ENCODE measurements at places on chromosomes 1 and 21.

- no peak for DNase-seq
These were observed 103.0 kb upstream of the ETV3 start for GRCh38 chr1:157241185-157241538.

DNA sequence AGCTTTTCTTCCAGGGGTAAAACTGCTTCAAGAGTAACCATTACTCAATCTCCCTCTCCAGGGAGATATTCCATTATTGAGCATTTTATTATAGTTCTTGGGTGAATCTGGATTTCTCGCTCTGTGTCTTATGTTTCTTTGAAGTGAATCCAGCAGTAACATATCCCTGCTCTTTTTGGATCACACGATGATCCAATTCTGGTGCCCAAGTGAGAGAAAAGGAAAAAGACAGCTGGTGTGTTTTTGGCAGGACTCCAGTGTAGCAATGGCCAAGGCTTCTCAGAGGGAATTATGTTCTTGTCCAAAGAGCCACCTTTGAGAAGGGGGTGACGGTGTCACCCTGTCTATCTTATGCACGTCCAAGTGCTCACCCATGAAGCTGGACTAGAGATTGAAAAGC is 140.3 kb upstream of the ERRFI1 start:
- DNase-seq, result no peak

DNA sequence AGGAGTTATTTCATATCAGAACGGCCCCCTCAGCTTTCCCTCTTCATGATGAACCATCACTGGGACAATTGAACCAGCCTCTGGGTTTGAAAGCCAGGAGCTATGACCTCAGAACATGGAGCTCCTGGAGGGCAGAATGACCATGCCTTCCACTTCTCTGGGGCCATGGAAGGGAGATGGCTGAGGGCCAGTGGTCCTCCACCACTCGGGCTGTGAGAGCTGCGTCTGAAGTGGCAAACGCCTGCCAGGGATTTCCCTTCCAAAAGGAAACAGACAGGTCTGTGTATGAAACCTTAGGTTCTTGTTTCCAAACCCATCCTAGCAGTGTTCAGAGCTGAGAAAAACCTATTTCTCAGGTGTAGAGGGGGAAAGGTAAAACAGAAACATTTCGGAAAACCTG is 22.5 kb downstream of the PKP1 start:
- no peak for DNase-seq

DNA sequence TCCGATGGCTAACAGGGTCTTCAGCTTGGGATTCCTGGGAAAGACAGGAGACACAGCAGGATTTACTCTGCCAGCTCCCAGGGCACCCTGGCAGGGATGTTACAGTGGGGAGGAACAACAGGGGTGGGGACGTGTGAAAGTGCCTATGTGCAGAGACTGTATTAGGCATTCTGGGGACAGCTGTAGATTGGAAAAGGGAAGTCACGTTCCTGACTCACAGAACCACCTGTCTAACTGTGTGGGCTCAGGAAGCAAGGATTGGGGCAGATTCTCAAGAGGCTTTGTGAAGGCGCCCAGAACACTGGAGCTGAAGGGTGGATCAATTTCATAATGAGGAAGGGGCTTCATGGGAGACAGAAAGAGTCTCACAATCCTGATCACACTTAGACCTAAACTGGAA is 4.4 kb downstream of the CHIT1 start:
- no peak for DNase-seq

- no peak for DNase-seq
These were observed 3.5 kb upstream of the MKNK1 start for GRCh38 chr1:46607345-46608130.

DNA sequence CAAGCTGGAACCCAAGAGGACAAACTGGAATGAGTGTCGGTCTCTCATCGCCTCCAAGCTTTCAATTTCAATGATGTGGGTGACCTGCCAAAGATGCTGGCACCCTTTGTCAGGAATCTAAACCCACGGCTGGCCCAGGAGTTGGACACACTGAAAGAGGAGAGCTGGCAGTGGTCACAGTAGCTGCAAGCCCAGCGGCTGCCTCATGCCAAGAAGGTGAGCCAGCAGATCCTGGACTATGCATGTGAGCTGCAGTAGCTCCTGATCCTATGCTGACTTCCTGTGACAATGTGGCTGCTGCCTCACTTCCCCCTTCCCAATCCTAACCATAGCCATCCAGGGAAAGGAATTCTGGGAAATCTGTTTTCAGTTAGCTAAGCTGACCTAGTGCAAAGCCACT is 117.0 kb upstream of the VAV3 start:
- no peak for DNase-seq

- no peak for DNase-seq
These were observed 58.5 kb downstream of the RGS21 start for GRCh38 chr1:192375306-192375705.

- DNase-seq, result no peak
These were observed 18.7 kb upstream of the FAM43B start for GRCh38 chr1:20533635-20534034.

DNA sequence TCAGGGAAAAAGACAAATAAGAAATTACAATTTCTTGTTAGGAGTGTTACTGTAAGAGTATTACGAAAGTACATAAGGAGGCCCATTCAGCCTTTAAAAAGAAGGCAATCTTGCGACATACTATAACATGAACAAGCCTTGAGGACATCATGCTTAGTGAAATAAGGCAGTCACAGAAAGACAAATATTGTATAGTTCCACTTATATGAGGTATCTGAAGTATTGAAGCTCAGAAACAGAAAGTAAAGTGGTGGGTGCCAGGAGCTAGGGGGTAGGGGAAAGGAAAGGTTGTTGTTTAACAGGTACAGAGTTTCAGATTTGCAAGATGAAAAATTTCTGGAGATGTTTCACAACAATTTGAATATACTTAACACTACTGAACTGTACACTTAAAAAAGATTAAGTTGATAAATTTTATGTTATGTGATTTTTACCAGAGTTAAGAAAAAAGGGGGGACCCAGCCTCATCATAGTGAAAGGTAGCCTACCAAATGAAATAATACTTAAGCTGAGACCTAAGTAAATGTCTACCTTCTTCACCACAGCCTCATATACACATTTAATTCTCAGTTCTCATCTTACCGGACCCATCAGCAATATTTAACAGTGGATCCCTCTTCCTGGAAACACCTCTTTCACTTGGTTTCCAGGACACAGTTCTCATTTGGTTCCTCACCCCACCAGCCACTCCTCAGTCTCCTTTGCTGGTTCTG is 19.5 kb downstream of the USP24 start:
- DNase-seq, result no peak

DNA sequence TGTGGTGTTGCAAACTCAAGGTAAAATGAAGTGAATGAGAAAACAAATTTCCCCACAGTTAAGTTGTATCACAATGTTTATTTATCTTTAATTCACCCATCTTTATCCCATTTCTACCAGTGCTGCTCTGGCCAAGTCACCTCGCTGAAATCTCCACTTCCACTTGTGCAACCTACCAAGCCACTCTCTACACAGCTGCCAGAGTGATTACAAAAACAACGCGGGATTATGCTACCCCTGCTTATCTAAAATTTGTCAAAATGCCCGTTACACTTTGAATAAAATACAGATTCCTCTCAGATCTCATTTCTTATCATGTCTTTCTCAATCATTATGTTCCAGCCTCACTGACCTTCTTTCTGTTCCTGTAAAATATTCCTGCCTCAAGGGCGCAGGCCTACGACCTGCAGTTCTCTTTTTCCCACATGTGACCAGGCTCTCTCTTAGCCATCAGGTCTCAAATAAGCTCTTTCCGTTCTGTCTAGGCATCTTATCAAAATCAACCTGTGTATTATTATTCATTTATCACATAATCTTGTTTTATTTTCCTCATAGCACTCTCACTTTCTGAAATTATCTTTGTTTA is 95.6 kb downstream of the NTMT2 start:
- DNase-seq, result no peak

- DNase-seq, result no peak
These were observed 164.5 kb upstream of the ETV3 start for GRCh38 chr1:157302724-157303123.

DNA sequence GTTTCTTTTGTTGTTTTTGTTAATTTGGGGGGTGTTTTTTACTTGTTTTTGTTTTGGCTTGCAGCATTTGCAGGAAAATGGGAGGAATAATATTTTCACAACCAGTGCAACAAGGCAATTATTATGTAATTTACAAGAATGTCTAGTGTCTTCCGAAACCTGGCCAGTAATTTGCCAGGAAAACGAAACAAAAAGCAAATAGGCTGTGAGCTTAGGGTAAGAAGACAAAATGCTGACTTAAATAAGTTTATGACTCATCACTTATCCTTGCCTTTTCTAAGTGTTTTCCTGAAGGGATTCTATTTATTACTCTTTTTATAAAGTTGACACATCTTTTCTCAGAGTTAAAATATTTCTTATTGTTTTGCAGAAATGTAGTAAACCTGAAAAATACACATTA is 49.8 kb downstream of the KCNT2 start:
- no peak for DNase-seq

DNA sequence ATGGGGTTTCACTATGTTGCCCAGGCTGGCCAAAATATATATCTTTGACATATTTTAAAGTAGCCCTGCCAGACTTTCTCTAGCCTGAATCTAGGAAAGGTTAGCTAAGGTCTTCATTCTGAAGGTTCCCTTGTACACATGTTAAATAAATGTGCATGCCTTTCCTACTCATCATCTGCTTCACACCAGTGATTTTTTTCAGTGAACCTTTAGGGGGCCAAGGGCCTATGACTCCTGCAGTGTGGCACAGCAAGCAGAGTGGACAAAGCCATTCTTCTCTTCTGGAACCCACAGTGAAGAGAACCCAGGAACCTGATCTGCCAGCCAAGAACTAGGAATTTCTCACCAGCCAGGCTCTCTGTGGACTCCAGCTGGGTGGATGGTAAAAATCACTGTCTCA is 22.9 kb downstream of the CBR1 start:
- no peak for DNase-seq

- DNase-seq, result no peak
These were observed 96.5 kb upstream of the CD34 start for GRCh38 chr1:208007319-208007937.

DNA sequence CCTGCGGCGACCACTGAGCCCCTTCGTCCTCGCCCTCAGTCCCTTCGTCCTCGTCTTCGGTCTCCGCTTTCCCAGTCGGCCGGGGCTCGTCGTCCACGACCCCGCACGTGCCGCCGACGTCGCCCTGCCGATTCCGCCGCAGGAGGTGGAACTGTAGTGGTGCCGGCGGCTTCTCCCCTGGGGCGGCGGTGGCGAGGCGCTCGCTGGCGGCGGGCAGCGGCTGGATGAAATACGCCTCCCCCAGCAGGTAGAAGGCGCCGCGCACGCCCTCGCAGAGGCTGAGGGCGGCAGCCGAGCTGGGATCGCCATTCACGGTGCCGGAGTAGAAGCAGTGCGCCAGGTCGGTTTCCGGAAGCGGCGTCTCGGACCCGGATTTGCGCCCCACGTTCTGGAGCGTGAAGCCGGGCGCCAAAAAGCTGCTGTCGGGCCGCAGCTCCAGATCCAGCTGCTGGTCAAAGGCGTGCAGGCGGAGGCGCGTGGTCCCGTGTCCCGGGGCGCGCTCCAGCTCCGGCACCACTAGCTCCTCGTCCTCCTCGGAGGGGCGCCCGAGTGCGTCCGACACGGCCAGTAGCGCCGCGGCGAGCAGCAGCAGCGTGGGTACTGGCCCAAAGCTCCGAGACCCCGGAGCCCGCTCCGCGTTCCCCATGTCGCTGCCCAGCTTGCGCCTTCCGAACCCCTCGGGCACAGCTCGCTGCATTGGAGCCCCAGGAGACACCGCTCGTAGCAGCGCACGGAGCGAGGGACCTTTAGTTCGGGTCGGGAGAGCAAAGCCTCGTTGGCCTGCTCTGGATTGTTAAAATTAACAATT is 747 bp downstream of the ADAMTS1 start:
- DNase-seq, result peak; percentile 36

DNA sequence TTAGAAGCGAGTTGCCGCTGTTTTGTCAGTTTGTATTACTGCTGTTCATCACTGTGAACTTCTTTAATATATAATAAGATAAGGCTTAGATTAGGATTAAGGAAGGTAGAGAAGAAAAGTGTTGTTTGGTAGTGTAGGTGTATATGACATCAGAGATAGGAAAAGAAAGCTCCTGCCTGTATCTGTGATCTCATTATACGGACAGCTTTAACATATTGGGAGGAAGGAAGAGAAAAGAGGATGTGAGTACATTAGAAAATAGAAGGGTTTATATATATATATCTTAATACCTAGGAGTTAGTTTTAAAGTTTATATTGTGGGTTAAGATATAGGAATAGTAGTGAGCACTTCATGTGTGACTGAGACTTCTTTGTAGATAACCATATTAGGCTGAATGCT is 71.0 kb downstream of the RALGPS2 start:
- no peak for DNase-seq

DNA sequence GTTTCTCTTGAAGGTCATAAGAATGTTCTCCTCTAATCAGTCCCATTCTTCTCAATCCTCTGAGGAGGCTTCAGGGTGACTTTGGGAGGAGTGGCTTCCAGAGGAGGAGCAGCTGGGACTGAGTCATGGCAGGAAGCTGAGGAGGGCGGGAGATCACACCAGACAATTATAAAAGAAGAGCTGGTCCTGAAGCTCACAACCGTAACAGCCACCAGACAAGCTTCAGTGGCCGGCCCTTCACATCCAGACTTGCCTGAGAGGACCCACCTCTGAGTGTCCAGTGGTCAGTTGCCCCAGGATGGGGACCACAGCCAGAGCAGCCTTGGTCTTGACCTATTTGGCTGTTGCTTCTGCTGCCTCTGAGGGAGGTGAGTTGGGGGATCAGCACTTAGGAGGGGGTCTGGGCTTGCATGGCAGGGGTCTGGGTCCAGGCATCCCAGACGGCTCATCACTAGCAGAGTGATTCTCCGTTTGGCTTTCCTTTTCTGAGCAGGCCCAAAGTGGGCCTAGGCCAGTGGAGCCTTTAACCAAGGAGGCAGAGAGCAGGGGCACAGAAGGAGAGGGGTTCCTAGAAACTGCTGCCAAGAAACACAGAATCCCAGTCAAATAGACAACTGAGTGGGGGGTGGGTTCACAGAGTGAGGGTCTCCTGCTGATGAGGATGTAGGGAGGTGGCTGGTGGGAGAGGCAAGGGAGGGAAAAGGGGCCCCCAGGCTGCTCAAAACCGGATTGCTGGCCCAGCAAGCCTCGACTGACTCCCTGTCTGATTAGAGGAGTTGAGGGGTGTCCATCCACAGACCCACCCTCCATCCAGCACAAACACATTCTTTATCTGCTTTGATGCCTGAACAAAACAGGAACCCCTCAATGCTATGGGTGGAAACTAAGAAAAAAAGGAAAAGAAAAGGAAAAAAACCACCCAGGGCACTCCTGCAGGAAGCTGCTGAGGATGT is at the start of gene ECM1:
Gene ECM1 (plus strand): TSS at position 198 of the 953 bp plus-strand sequence. CDS start 101 bp downstream, at position 299.
- DNase-seq, result no peak

- DNase-seq, result peak; percentile 69
These were observed 1.8 kb downstream of the NHLH2 start for GRCh38 chr1:115839029-115839678.

- DNase-seq, result no peak
These were observed 4.4 kb downstream of the ATP5PB start for GRCh38 chr1:111453706-111454105.

- DNase-seq, result no peak
These were observed 134.8 kb upstream of the KIF26B start for GRCh38 chr1:245019910-245020486.

GRCh38 chr1:96357141-96357765 is 364.3 kb upstream of the PTBP2 start:
- DNase-seq, result no peak
